CD4-positive, alpha-beta T cell treated with Interleukin-2 at 100 ng/mL for 4 hours (primary cell): ENCODE measurements at places on chromosomes 1 and 21.
A peak's percentile ranks its signal among the peaks of the same experiment; 100 is the strongest.

- DNase-seq = no peak
These were observed 88.5 kb upstream of the SOD1 start for GRCh38 chr21:31570824-31571566.

DNA sequence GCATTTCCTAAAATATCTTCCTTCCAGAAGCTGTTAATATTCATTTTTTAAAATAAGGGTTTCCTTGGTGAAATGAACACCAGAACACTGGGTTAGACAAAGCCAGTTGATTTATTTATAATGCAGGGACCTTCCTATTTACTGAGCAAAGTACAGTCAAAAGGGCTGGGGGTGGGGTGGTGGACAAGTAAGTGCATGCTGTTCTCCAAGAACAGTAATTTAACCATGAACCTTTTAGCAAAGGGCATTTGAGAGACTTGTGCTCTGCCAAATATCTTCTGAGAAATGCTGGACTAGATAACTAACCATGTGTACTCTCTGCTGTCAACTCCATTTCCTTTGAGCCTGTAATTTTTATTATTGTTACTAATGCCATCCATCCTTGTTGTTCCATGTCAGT is 100.2 kb downstream of the OMA1 start:
- no peak for DNase-seq

GRCh38 chr1:64941461-64942117 is 24.8 kb downstream of the JAK1 start:
- DNase-seq = no peak

DNA sequence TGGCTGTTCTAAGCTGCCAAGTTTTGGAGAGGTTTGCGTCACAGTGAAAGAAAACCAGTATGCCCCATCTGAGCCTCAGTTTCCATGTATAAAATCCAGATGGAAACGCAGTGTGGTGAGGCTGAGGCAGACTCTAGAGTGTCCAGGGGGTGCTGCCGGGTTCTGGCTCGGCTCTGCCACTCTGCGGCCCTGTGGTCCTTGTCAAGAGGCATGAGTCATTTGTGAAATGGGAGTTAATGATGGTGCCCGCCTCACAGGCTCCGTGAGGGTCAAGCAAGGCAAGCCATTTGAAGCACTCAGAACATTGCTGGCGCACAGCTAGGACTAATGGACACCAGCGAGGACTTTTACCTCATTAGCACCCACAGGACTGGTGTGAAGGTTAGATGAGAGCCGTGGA is 214.3 kb downstream of the PTPRU start:
- no peak for DNase-seq

GRCh38 chr1:32242341-32242851 is 4.6 kb upstream of the FAM167B start:
- DNase-seq = no peak

DNA sequence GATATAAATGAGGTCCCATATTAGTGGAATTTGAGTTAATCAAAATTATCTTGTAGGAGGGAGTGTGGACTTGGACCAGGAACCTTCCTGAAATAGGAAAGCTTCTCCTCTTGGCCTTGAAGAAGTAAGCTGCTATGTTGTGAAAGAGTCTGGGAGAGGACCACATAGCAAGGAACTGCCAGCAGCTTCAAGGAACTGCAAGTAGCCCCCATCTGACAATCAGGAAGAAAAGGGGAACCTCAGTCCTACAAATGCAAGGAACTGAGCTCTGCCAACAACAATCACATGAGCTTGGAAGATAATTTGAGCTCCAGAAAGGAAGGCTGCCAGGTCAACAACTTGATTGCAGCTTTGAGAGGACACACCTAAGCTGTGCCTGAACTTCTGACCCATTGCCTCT is 8.2 kb upstream of the PRMT6 start:
- no peak for DNase-seq

- no peak for DNase-seq
These were observed 3.3 kb downstream of the RIMS3 start for GRCh38 chr1:40662151-40662550.

- no peak for DNase-seq
These were observed 16.4 kb downstream of the PLEKHM2 start for GRCh38 chr1:15700508-15700907.

GRCh38 chr21:44065428-44065827 is 41.8 kb upstream of the PWP2 start:
- peak; percentile 84 for DNase-seq

DNA sequence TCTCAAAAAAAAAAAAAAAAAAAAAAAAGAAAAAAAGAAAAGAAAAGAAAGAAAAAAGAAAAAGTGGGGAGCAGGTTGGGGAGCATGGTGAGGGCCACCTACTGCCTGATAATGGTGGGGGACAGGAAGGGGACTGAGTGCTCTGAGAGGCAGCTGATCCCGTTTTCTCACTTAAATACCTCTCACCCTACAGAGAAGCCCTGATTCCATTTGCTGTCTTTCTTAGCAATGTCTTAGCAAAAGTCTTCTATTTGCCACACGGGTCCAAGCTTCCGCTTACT is 692 bp upstream of the H6PD start:
- no peak for DNase-seq

- DNase-seq = peak; percentile 69
These were observed 18.6 kb downstream of the AZIN2 start for GRCh38 chr1:33099290-33100118.

DNA sequence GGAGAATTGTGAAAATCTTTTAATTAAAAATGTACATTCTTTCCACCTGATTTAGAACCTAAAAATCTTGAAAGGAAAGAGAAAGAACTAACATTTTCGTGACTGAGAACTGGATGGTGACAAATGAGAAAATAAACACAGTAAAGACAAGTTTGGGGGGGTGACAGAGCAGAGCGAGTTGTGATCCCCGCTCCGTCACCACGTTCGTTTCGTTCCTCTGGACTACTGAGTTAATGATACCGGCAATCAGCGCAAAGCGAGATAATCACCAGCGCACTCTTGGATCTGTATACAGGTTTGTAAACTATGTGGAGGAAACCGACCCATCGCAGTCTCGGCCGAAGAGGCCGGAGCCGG is 31.2 kb upstream of the CFAP126 start:
- no peak for DNase-seq

- DNase-seq = no peak
These were observed 50.6 kb upstream of the LAPTM5 start for GRCh38 chr1:30808067-30808662.

DNA sequence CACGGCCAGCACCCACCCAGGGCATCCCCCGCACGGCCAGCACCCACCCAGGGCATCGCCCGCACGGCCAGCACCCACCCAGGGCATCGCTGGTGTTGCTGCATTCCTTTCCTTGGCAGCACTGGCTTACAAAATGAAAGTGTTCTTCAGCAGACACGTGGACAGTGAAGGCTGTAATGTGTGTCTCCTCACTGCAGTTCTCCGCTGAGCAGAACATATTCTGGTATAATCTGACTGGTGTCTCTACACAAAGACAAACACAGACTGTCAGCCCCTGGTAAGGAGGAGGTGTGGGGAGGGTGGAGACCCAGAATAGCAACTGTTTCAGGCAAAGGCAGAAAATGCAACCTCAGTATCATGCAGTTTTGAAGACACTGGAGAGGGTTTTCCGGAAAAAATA is 7.3 kb downstream of the LYPD8 start:
- no peak for DNase-seq

- DNase-seq = no peak
These were observed 13.4 kb downstream of the S1PR1 start for GRCh38 chr1:101250222-101250621.

DNA sequence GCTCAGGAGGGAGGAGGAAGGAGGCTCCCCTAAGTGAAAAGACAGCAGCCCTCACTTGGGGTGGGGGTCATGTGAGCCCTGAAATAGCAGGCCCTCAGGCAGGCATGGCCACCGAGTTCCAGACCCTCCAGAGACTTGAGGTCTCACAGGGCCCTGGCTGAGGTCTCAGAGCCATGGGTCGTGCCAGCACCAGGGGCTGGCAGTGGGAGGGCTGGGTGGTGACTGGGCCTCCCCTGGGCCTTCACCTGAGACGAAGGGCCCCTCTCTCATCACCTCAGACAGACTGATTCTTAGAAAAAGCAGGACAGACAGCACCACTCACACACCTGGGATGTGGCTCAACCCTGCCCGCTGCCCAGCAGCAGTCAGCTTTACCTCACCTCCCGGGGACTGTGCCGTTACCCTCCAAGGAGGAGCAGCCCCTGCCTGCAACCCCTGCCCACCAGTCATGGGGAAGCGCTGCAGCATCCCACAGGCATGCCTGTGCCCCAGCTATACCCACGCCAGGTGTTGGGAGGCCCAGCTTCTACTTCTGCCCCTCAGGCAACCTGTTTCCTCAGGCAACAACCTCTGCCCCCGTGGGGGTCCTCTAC is 42.6 kb upstream of the LRP8 start:
- no peak for DNase-seq

DNA sequence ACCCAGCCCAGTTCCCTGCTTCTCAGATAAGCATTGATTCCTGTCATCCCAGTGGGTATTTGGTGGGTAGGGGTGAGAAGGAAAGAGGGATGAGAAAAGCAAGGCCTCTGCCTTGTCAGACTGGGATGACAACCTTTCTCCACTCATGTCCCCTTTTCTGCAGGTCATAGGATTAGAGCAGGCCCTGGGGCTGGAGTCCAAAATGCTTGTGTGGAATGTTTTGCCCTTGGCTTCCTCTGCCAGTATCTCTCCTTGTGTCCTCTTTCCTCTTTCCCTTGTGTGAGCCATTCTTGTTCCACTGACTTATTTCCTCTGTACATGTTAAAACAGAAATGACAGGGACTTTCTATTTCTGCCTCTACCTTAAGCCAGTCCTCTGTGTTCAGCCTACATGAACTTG is 4.1 kb downstream of the ATP2B4 start:
- DNase-seq = no peak

DNA sequence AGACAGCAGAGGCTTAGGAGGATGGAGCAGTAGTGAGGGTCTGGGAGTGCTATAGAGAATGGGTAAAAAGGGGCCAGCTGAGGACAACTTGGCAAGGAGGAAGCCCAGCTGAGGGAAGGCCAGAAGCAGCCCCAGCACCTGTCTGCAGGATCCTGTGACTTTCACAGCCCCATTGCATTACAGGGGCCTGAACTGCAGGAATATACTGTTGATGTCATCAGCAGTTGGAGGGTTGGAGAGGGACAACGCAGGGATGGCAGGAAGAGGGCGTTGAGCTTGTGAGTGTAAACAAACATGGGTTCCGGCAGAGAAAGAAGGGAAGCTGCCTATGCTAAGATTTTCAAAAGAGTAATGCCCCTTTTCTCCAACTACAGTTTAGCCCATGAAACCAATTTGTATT is 628.5 kb downstream of the SMYD3 start:
- no peak for DNase-seq

DNA sequence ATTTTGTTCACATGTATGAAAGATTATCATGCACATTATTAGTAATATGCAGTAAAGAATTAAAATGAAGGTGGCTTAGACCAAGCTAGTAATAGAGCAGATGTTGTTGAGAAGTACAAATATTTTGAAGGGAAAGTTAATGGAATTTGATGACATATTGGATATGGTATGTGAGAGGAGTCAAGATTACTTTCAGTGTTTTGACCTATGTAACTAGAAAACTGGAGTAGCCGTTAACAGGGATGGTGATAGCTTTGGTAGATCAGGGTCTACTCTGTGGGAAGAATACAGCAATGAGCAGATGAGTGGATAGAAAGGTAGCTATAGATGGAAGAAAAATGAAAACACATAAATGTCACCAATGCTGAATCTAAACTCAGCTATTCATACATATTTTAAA is 163.2 kb upstream of the LRRC7 start:
- DNase-seq = no peak

DNA sequence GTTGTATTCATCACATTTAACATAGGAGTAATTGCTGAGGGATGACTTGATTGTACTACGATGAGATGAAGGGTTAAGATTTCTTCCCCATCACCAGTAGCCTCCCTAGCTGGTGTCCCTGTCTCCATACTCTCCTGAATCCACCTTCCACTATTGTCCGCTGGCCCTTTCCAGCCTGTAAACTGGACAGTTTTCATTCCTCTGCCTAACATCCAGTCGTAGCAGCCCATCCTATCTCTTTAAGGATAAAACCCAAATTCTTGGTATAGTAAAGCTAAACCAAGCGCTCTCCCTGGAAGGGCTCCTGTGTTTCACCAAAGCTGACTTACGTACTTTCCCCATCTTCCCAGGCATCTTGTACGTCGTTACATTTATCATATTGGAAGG is 670 bp downstream of the COX20 start:
- peak; percentile 18 for DNase-seq

- DNase-seq = no peak
These were observed 2.7 kb downstream of the RORC start for GRCh38 chr1:151828921-151829320.

- no peak for DNase-seq
These were observed 250.8 kb downstream of the KCNJ6 start for GRCh38 chr21:37665230-37666024.

DNA sequence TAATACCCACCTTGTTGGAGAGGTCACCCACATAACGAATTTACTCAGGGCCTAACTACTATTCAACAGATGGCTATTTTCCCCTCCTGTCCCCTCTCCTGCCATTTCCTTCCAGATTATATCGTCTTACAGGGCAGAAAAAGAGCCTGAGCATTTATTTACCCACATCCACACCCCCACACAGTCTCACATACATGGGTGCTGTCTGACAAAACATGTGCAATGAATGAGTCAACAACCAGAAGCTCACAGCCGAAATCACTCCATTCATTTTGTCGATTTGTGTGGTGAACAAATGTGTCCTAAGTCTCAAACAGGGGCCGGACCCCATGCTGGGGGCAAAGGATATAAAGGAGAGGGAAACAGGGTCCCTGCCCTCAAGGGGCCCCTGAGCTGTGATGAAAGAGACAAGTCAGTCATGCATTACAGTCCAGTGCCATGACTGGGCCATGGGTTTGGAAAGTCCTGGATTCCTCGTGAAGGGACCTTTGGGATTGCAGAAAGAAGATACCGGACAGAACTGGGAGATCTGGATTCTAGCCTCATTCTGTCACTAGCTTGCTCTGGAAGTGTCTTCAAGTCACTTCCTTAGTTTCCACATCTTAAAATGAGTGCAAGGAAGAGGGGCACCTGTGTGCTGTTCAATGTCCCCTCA is 16.4 kb upstream of the ZNF683 start:
- DNase-seq = no peak

GRCh38 chr1:93615582-93616150 is 66.0 kb downstream of the BCAR3 start:
- DNase-seq = peak; percentile 9

GRCh38 chr1:209063767-209064659 is 519.5 kb upstream of the CAMK1G start:
- no peak for DNase-seq

- no peak for DNase-seq
These were observed 11.2 kb upstream of the KLHDC7A start for GRCh38 chr1:18469514-18469913.
